ENCODE measurements at places on chromosomes 11 and 22. TPM values are rescaled to one million over a fixed set of nuclear protein-coding genes. Genes with fewer than 3 reads are reported as not detected.

Gene MRGPRF
- total RNA-seq, result not detected

Gene KRTAP5-7
- not detected for total RNA-seq

Gene CHEK2
- total RNA-seq, result 37.5 TPM

GRCh38 chr22:19478901-19479354, at the start of gene UFD1:
UFD1 (minus strand) TSS chr22:19479193; CDS start chr22:19479085, 108 bp downstream.
- H3K27ac ChIP-seq, result peak within 1 kb of the TSS; percentile 99
- peak within 1 kb of the TSS; percentile 99 for H3K4me3 ChIP-seq
- H3K36me3 ChIP-seq, result peaks cover 42% of the 10 kb centered on the region
- peaks cover 42% of the 10 kb centered on the region for H3K4me1 ChIP-seq

GRCh38 chr11:7170431-7170830, 81.3 kb upstream of the SYT9 start:
- DNase-seq, result no peak
- peaks cover 11% of the 10 kb centered on the region for H3K27me3 ChIP-seq
- H3K36me3 ChIP-seq, result no peaks in the 10 kb centered on the region
- no peak overlapping the region for H3K4me3 ChIP-seq

- no peak overlapping the region for H3K27ac ChIP-seq
- no peak overlapping the region for H3K4me3 ChIP-seq
- H3K4me1 ChIP-seq, result no peaks in the 10 kb centered on the region
- H3K27me3 ChIP-seq, result no peaks in the 10 kb centered on the region
- no peaks in the 10 kb centered on the region for H3K36me3 ChIP-seq
- DNase-seq, result no peak
Measured at GRCh38 chr11:91435694-91436395, 788.8 kb upstream of the FAT3 start.

Gene SLC22A6
- not detected for total RNA-seq

DNA sequence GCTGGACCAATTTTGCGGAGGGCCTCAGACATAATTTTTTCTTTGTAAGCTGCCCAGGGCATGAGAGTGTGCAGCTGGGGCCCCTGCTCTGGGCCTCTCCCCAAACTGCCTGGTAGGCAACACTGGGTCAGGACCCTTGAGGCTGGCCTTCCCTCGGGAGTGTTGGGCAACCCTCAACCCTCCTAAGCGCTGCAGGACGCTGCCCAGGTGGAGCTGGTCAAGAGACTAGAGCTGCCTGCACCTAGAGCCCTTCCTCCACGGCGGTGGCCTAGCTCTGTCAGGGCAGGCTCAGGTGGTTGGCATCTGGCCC, 505 bp upstream of the TMEM132A start:
- DNase-seq, result no peak
- H3K4me1 ChIP-seq, result peaks cover 23% of the 10 kb centered on the region

- H3K27me3 ChIP-seq, result no peaks in the 10 kb centered on the region
- no peaks in the 10 kb centered on the region for H3K36me3 ChIP-seq
- no peak overlapping the region for H3K4me3 ChIP-seq
- no peaks in the 10 kb centered on the region for H3K4me1 ChIP-seq
- H3K27ac ChIP-seq, result no peak overlapping the region
Measured at GRCh38 chr22:38601221-38601764, 31.3 kb upstream of the DMC1 start.

- H3K27me3 ChIP-seq, result no peaks in the 10 kb centered on the region
- DNase-seq, result no peak
- no peaks in the 10 kb centered on the region for H3K36me3 ChIP-seq
- no peak overlapping the region for H3K27ac ChIP-seq
Measured at GRCh38 chr11:42043312-42043711, 583.9 kb upstream of the LRRC4C start.

- peaks cover 5% of the 10 kb centered on the region for H3K27me3 ChIP-seq
- H3K4me3 ChIP-seq, result no peak overlapping the region
- no peak overlapping the region for H3K27ac ChIP-seq
- no peaks in the 10 kb centered on the region for H3K36me3 ChIP-seq
- no peak for DNase-seq
- H3K4me1 ChIP-seq, result no peaks in the 10 kb centered on the region
Measured at GRCh38 chr11:116366980-116367645, 405.7 kb downstream of the BUD13 start.

DNA sequence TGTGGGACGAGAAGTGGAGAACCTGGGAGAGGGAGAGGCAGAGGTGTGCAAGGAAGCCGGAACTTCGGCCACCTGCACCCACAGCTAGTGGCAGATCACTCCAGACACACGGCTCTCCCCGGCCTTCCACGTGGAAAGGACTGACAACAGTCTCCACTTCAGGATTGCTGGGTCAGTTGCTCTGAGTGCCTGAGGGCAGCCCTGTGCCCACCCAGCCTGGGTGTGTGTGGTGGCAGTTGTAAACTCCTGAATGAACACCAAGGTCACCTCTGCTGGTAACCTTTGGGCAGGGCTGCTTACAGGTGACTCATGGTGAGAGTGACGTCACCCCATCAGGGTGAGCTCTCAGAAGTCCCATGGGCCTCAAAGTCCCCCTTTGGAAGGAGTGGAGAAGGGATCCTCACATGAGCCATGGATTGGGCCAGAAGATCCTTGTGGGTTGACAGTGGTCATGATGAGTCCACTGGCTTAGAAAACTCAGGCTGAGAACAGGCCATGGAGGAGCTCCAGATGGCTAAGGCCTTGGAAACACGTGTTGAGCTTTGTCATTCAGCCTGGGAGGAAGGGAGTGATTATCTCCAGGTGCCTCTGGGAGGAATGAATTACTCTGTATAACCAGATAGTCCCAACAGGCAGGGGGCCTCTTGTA, 71.3 kb downstream of the BCR start:
- no peaks in the 10 kb centered on the region for H3K27me3 ChIP-seq
- DNase-seq, result peak; percentile 59
- H3K4me1 ChIP-seq, result peaks cover 58% of the 10 kb centered on the region
- no peak overlapping the region for H3K27ac ChIP-seq

DNA sequence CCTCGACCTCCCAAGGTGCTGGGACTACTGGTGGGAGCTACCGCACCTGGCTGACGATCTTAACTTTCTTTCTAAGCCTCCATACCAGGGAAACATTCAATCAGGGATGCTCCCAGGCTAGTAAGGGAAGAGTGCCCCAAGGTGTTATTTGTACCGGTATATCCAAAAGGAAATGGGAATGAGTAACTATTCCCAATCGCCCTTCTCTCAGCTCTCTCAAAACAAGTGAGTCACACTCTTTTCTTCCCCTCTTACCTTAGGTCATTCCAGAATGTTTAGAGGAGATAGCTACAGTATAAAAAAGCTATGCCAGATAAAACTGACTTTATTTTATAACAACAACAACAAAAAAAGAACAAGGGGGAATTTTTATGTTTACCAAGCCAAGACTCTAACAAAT, 13.7 kb downstream of the DCDC1 start:
- H3K27ac ChIP-seq, result no peak overlapping the region
- H3K27me3 ChIP-seq, result peaks cover 5% of the 10 kb centered on the region

DNA sequence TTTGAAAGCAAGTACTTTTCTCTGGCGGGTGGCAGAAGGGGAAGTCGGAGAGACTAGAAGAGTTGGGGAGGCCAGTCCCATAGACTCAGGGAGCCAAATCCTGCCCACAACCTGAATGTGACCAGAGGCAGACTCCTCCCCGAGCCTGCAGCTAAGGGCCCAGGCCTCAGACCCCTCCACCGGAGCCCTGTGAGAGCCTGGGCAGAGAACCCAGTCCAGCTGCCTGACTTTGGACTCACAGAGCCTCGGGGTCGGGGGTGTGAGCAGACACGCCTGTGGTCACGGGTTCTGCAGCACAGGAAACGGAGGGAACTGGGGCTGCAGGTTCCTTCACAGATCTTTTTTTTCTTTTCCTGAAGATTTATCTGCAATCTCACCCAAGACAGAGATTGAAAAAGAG, 312.3 kb downstream of the CTTN start:
- H3K27ac ChIP-seq, result no peak overlapping the region
- H3K4me1 ChIP-seq, result no peaks in the 10 kb centered on the region
- DNase-seq, result no peak
- H3K36me3 ChIP-seq, result no peaks in the 10 kb centered on the region

DNA sequence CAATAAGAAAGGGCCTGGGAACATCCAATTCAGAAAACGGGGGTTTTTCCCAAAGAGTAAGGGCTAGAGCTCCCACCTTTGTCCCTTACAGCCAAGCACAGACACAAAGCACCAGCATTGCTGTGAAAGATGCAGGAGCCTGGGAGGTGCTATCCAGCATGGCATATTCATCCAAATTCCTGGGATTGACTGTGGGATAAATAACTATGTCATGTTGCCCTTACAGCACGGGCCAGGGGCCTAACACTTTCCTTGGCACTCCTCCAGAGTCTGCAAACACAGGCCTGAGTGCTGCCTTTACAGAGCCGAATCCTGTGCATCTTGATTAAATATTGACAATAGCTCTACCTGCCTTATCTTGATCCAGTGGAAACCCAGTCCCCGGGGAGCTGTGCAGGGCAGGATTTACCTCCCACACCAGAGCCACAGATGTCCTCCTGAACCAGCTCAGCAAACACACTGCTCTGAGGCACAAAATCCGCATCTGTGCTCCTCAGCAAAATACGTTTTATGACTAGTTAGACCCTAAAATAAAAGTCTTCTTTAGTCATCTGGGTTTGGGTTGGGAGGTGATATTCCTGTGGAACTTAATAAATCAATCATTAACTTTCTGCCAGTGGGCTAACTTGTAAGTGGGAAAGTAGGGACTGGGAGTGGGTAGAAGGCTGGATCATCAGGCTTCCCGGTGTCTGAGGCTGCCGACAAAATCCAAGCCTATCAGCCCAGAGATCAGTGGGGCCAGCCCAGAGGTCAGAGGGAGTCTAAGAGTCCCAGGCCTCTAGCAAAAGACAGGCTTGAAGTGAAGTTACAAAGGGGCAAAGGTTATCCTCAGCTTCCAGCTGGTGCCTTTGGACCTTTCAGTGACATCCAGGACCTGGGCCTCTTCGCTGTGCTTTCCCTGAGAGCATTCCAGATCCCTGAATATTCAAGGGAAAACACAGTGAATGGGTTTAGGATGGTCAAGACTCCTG, 36.5 kb downstream of the POU2AF3 start:
- no peaks in the 10 kb centered on the region for H3K4me1 ChIP-seq
- DNase-seq, result no peak
- H3K27ac ChIP-seq, result no peak overlapping the region
- H3K27me3 ChIP-seq, result no peaks in the 10 kb centered on the region
- H3K36me3 ChIP-seq, result no peaks in the 10 kb centered on the region

Gene SLC35F2
- total RNA-seq, result 24.5 TPM

Gene ACTN3
- total RNA-seq, result 0.27 TPM

DNA sequence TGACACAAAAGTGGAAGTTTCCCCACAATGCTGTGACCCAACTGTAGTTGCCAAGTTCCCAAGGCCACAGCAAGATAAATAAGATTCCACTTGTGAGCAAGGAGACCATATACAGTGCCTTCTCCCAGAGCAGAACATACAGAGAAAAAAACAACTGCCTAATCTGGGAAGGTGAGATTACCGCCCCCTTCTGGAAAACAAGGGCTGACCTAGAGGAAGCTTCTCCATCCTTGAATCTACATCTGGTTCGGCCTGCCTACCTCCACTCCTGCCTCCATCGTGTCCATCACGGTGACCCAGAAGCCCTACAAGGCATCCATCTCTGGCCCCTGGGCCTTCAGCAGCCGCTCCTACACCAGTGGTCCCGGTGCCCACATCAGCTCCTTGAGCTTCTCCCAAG, 6.1 kb upstream of the RNASEH2C start:
- no peak overlapping the region for H3K4me3 ChIP-seq
- no peaks in the 10 kb centered on the region for H3K36me3 ChIP-seq
- H3K27me3 ChIP-seq, result peaks cover 4% of the 10 kb centered on the region

Gene SLC5A12
- total RNA-seq, result not detected

GRCh38 chr11:19445771-19446170, 205.0 kb upstream of the E2F8 start:
- peaks cover 19% of the 10 kb centered on the region for H3K4me1 ChIP-seq
- no peak overlapping the region for H3K4me3 ChIP-seq
- no peak for DNase-seq

DNA sequence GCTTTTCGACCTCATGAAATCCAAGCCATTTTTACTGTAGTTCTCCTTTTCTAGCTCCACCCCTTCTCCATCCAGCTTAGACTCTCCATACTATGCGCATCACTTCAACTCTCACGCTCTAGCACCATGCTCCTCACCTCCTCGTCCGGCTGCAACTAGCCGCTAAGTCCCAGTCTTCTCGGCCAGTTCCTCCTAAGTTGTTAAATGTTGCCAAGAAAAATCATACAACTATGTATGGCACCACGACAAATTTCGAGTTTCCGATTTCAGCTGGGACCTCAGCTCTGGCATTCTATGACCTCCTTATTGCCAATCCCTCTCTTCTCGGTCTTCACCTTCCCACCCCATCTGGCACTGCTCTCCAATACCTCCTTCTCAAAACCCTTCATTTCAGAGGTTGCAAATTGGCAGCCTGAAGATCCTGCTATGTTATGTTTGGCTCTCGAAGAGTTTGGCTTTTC, 1.0 kb downstream of the ZNF70 start:
- no peak for DNase-seq
- peaks cover 9% of the 10 kb centered on the region for H3K36me3 ChIP-seq
- H3K27ac ChIP-seq, result no peak overlapping the region
- peaks cover 2% of the 10 kb centered on the region for H3K27me3 ChIP-seq
- H3K4me1 ChIP-seq, result peaks cover 11% of the 10 kb centered on the region
- H3K4me3 ChIP-seq, result peak overlapping the region; percentile 77

Gene CRYBB2
- 0.30 TPM for total RNA-seq

DNA sequence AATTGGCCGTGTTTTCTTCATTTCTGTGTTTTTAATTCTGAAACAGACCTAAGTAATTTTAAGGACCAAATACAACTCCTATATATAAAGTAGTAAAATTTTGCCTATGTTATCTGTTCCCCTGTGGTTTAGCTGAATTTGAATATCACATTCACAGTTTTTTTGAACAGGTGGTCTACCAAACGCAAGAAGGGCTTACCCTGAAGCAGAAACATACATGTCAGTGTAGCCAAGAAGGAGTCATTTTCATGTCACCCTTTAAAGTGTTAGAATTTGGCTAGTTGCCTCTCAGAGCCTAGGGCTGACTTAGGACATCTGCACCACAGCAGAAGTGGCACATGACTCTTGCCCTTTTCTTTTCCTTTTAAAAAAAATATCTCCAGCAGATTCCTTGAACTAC, 34.3 kb downstream of the MYBPC3 start:
- no peak overlapping the region for H3K4me3 ChIP-seq
- H3K36me3 ChIP-seq, result peaks cover 35% of the 10 kb centered on the region
- no peaks in the 10 kb centered on the region for H3K27me3 ChIP-seq
- DNase-seq, result no peak
- peaks cover 9% of the 10 kb centered on the region for H3K4me1 ChIP-seq
- H3K27ac ChIP-seq, result no peak overlapping the region

- no peak overlapping the region for H3K27ac ChIP-seq
- no peaks in the 10 kb centered on the region for H3K27me3 ChIP-seq
- no peaks in the 10 kb centered on the region for H3K36me3 ChIP-seq
- H3K4me3 ChIP-seq, result no peak overlapping the region
- no peak for DNase-seq
Measured at GRCh38 chr11:35971841-35972422, 28.1 kb downstream of the LDLRAD3 start.
